ENCODE measurements at places on chromosomes 13 and 19.

GRCh38 chr19:13092606-13093235, 9.9 kb downstream of the LYL1 start:
- no peak for DNase-seq

- DNase-seq, result no peak
Observed at GRCh38 chr13:23898101-23898500, 799 bp upstream of the C1QTNF9B start.

- DNase-seq, result no peak
Observed at GRCh38 chr13:110525328-110526319, 35.9 kb downstream of the RAB20 start.

GRCh38 chr13:111017755-111018459, 97.2 kb upstream of the ARHGEF7 start:
- DNase-seq, result no peak

GRCh38 chr13:106621833-106622232, 53.9 kb upstream of the ARGLU1 start:
- no peak for DNase-seq

GRCh38 chr13:114244637-114245036, 9.9 kb downstream of the CDC16 start:
- DNase-seq, result no peak

DNA sequence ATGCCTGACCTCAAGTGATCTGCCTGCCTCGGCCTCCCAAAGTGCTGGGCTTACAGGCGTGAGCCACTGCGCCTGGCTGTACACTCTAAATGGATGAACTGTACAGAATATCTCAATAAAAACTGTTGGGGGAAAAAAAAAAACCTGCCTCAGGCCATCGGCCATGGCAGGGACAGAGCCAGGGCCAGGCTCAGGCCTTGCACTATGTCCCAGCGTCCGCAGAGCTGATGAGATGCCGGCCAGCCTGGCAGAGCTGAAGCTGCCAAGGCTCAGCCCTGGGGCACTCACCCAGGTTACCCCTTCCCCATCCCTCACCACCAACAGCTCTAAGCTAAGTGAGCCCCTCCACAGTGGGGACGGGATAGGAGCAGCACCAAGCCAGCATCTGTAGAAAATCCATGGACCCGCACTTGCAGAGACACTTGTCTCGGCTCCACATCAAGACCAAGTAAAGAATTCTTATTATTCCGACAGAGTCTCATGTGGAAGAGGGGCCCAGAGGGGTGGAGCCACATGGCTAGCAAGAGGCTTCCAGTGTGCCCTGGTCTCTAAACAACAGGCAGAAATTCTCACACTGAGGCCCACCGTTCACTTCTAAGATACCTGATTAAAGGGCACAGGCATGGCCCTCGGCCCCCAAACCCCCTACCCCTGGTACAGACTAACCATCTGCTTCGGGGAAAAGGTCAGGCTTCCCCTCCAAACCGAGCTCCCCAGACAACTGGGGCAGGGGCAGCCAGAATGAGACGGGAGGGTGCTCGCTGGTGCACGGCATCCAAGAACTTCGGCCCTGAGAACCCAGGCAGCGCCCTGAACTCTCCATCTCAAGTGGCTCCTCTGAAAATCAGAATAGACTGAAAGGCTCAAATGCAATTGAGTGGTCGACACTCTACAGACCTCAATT, 5.8 kb downstream of the PPP6R1 start:
- DNase-seq, result no peak

GRCh38 chr13:46624821-46625220, 71.9 kb downstream of the LRCH1 start:
- no peak for DNase-seq

GRCh38 chr13:110024645-110024980, 238.2 kb upstream of the IRS2 start:
- no peak for DNase-seq

GRCh38 chr13:98221234-98221633, 44.2 kb upstream of the RNF113B start:
- DNase-seq, result no peak

GRCh38 chr13:23722726-23723453, 152.7 kb downstream of the TNFRSF19 start:
- no peak for DNase-seq

- DNase-seq, result no peak
Observed at GRCh38 chr19:57466489-57466888, 9.5 kb upstream of the VN1R1 start.

DNA sequence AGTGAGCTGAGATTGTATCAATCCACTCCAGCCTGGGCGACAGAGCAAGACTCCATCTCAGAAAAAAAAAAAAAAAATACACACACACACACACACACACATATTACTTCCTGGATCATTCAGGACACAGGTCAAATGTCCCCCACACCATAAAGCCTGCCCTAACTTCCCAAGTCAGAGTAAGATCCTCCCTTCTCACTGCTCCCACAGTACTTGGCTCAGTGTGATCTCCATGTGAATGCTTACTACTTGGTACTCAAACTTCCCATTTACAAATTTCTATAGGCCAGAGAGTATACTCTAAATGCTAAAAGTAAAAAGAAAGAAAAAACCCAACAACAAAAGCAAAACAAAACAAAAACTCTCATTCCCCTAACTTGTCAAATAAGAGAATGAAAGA, 386.8 kb downstream of the SLITRK6 start:
- no peak for DNase-seq

- peak; percentile 39 for DNase-seq
Observed at GRCh38 chr19:7010722-7011593, 10.3 kb downstream of the MBD3L2B start.

DNA sequence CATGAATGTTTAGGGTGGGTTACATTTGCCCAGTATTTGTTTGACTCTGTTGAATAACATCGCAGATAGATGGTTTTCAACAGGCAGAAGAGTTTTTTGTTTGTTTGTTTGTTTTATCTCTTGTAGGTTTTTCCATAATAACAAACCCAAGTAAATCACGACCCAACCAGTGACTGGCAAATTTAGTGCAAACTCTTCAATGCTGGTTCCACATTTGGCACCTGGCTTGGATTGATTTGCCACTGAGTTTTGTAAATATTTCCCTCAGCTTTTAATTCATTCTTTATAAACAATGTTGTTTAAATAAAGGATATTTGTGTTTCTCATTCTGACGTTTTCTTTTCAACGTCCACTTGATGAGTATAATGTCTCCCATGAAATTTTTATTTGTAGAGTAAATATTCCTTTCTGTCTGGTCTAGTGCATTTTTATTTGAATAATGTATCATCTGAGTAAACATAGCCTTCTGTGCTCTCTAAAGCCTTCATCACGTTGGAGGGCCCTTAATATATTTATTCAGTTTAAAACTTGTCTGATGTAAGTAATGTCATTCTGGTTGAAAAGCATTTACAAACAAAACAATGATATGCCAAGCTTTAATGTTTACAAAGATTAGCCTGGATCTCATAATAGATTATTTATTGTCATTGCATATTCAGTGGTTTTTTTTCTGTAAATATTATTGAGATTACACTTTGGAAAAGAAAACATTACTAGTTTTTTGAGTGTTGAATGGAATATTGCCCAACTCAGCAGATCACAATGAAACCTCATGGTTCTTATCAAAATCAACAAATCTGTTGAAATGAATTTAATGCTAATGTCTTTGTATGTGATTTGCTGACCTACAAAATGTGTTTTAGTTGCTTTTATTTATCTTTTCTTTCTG, 90.4 kb upstream of the PEG3 start:
- DNase-seq, result no peak

- DNase-seq, result no peak
Observed at GRCh38 chr13:112757759-112758086, 67.9 kb downstream of the ATP11A start.

DNA sequence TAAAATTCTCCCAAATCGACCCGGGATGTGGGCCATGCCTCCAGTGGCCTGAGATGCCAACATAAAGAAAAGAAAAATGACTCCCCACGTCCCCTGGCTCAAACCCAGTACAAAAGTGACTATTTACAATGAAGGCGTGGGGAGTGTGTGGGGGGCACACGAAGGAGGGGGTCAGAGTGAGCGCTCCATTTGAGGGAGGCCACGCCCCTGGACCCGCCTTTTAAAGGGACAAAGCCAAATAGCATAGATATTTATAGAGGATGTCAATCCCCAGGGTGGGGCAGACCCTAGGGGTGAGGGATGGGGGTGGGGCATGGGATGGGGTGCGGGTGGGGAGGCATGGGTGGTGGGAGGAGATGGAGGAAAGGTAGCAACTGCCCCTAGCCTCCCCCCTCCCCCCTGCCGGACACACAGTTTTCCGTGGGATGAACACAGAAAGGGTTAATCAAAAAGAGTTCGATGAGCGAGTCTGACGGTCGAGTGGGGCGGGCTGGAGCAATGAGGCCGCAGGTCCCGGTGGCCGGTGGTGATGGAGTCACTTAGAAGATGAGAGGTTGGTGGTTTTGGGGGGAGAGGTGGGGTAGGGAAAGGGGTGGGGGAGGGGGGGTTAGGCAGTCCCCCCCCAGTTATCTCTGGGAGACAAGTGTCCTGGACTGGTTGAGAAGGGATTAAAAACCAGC, 20.1 kb upstream of the NANOS2 start:
- no peak for DNase-seq

GRCh38 chr13:59483501-59484145, 680.1 kb downstream of the DIAPH3 start:
- DNase-seq, result no peak

- DNase-seq, result no peak
Observed at GRCh38 chr13:27536361-27537101, 83.8 kb downstream of the LNX2 start.

DNA sequence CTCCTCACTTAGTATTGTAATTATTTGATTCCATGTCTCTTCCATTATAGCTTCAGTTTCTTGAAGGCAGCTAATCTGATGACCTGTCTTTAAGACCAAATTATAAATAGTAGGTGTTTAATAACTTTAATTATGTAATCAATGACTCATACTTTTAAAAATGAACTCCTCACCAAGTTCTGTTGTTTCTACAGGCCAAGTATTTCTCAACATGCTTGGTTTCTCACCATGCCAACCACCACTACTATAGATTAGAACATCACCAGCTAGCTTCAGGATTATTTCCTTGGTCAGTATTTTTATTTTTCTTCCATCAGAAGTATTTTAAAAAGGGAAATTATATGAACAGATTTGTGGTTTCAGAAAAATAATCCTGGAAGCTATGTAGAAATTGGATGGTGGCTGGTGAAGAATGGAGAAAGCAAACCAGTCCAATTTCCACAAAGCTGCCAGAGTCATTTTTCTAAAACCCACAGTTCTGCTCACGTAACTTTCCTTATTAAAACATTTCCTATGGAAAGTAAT, 237.7 kb upstream of the DACH1 start:
- DNase-seq, result no peak

- no peak for DNase-seq
Observed at GRCh38 chr13:42017264-42017663, 31.2 kb upstream of the DGKH start.

DNA sequence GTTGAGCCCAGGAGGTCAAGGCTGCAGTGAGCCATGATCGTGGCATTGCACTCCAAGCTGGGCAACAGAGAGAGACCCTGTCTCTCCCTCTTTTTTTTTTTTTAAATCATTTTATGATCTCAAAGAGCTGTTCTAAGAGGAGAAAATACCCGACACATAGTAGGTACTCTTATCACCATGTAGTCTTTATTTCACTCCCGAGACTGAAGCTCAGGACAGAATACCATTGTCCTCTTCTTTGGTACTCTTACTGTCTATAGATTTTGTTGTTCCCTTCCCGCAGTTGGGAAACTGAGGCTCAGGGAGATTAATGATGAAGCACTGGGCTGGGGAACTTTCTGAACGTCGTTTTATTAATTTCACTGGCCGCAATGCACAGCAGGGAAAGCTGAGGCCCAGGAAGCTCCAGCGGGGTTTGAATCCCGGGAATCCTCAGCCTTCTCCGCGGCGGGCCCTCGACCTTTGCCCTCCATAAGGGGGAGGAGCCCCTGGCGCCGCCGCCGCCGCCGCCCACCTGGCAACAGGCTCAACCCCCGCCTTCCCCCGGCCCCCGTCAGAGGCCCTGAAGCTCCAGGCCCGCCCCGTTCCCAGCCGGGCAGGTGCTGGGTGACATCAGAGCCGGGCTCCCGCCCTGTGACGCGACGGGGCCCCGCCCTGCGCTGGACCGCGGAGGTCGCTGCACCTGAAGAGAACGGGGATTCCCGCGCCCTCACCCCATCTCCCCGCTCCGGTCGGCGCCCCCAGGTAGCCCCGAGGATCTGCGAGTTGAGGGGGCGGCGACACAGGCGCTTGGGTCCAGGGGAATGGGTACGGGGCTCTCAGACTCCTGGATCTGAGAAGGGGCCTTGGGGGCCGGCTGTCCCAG, 1.6 kb downstream of the MYH14 start:
- no peak for DNase-seq

DNA sequence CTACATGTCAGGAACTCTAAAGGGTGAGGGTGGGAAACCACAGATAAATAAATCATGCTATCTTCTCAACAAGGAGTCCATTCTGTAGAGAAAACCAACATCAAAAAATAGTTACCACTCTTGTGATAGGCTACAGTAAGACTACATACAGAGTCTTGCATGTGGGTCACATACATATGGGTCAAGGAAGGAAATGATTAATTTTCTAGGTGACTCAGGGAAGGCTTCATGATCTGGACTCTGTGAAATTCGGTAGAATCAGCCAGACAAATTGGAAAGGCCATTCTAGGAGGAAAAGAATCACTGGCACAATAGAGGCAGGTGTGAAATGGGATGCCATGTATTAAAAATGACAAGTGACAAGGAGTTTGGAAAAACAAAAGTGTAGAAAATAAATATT, 638.9 kb downstream of the LIG4 start:
- no peak for DNase-seq

DNA sequence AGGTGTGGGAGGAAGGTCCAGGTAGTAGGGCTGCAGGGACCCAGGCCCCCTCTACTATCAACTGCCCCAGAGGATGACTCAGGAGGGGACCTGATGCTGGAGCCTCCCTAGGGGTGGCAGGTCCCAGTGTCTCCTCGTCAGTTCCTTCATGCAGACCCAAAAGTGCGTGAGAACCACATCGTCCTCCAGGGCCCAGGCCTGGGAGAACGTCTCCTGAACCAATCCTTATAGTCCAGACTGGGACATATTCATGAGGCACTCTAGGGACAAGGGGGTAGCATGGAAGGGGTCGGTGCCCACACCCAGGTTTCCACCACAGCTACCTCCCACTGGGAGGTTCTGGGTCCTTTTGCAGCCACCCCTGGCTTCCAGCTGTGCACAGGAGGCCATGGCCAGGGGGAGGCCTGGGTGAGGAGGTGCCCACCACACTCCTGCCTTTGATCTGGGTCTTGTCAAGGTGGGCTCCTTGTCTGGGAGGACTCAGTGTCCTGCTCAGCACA, 38.0 kb upstream of the TPM4 start:
- DNase-seq, result no peak

DNA sequence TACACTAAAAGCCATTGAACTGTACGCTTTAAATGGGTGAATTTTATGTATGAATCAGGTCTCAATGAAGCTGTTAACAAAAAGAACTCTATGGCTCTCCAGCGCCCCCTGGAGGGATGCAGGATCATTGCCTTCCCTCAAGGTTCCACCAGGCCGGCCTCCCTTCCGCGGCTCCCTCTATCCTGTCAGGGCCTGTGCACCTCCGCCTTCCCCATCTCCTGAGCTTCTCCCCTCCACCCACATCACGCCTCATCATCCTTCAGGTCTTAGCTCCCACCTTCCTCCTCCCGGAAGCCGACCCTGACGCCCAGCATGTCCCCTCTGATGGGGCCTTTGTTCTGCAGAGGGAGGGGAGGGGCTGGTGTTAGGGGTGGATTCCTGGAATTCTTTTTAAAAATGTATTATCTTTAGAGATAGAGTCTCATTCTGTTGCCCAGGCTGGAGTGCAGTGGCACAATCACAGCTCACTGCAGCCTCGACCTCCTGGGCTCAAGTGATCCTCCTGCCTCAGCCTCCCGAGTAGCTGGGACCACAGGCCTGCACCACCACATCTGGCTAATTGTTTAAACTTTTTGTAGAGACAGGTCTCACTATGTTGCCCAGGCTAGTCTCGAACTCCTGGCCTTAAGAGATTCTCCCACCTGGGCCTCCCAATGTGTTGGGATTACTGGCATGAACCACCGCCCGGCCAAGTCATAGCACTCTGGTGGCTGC, 27.7 kb downstream of the MEIS3 start:
- peak; percentile 81 for DNase-seq

Data from activated naive CD4-positive, alpha-beta T cell treated with Interleukin-2 at 50 U/mL for 16 hours (primary cell).